Iris pigment epithelial cell (primary cell): ENCODE measurements at places on chromosomes 7 and 10.

- no peak for DNase-seq
These were observed 5.6 kb downstream of the CAMK2G start for GRCh38 chr10:73868655-73869195.

GRCh38 chr7:107924841-107925504, 34.0 kb downstream of the DLD start:
- no peak for DNase-seq

DNA sequence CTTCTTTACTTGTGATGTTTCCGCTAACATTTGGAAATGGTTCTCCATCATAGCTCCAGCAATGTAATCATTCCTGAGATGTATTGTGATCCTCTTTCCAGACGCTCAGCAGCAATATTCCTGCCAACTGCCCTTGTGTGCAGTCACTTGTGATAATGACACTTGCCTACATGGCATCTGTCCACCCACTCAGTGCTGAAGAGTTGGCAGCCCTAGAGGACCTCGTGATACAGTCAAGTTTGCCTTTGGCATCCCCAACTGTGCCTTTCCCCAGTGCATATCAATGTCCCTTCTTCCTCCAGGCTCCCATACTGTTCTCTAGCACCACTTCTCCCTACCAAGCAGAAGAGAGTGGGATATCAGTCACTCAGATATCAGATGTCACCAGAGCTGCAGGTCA, 64.9 kb downstream of the MYOF start:
- no peak for DNase-seq

DNA sequence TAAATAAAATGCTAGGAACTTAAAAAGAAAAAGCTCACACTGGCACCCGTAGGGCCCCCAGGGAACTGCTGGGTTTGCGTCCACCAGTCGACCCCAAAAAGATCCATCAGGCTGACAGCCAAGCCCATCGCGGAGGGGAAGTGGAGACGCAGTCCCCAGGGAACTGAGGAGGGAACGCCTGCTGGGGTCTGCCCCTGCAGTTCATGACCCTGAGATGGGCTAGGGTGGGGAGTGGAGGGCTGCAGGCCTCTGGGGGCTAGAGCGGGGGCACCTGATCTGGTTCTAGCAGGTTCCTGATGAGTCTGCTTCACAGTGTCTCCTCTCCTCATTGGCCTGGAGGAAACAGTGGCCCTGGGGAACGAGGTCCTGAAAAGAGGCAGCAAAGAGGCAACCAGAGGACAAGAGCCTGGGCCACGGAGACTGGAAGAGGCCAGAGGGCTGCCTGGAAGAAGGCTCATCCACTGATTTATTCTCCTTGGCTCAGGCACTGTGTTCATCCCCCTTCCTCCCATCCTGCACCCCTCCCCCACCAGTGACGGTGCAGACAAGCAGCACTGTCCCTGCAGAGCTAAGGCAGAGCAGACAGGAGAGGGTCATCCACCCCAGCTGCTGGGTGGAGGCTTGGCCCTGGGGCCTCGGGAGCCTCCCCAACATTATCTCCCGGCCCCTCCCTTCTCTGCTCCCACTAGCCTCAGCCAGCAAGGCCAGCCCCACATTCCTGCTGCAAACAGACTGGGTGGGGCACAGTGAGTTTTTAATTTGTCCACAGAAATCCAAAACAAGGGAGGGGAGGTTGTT, 24.7 kb upstream of the HSPA12A start:
- no peak for DNase-seq

DNA sequence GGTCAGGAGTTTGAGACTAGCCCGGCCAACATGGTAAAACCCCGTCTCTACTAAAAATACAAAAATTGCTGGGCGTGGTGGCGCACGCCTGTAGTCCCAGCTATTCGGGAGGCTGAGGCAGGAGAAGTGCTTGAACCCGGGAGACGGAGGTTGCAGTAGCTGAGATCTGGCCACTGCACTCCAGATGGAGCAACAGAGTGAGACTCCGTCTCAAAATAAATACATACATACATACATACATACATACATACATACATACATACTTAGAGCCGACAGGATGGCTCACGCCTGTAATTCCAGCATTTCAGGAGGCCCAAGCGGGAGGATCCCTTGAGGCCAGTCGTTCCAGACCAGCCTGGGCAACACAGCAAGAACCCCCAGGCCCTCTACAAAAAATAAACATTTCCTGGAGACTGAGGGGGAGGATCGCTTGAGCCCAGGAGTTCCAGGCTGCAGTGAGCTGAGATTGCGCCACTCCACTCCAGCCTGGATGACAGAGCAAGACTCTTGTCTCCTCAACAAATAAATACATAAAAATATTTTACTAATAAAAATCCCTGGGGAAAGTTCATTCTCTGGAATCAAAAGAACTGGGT, 90.9 kb upstream of the TNRC18 start:
- DNase-seq: peak; percentile 80

GRCh38 chr7:45347804-45348203, 190.2 kb downstream of the RAMP3 start:
- peak; percentile 23 for DNase-seq

GRCh38 chr7:29192811-29193210, 1.8 kb upstream of the CHN2 start:
- no peak for DNase-seq
